Right cardiac atrium (tissue), 5 donors: ENCODE measurements at places on chromosomes 5 and 9. TPM values are rescaled to one million over a fixed set of nuclear protein-coding genes. Genes with fewer than 3 reads are reported as not detected.

Gene SLC6A3
- total RNA-seq = not detected

Gene CARTPT
- total RNA-seq = not detected

GRCh38 chr5:74251141-74252035, 389.1 kb downstream of the ENC1 start:
- peak; percentile 59 for DNase-seq

GRCh38 chr5:75364571-75365280, 27.7 kb downstream of the HMGCR start:
- DNase-seq = no peak

Gene TIMD4
- 1.1 TPM for total RNA-seq

Gene LCN1
- total RNA-seq = 4.0 TPM

Gene SLC46A2
- total RNA-seq = not detected

Gene EXOSC3
- total RNA-seq = 19.7 TPM

Gene PRRX2
- total RNA-seq = 1.8 TPM

Gene GRIN3A
- total RNA-seq = 0.31 TPM

DNA sequence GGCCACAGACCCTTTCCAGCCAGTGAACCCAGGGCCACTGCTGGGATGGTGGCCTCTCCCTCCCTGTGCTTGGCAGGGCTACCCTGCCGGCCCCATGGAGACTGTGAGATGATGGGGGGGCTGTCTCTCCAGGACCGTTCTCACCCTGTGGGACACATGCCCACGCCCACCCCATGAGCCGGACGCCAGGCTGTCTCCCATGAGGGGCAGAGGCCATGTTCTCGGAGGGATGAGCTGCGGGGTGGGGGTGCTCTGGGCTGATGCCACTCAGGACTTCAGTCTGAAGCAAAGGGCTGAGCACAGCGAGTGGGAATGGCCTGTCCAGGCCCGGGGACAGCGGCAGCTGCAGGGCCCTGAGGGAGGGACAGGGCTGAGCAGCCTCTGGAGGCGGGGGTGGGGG, 88.9 kb downstream of the KCNT1 start:
- DNase-seq = peak; percentile 5

DNA sequence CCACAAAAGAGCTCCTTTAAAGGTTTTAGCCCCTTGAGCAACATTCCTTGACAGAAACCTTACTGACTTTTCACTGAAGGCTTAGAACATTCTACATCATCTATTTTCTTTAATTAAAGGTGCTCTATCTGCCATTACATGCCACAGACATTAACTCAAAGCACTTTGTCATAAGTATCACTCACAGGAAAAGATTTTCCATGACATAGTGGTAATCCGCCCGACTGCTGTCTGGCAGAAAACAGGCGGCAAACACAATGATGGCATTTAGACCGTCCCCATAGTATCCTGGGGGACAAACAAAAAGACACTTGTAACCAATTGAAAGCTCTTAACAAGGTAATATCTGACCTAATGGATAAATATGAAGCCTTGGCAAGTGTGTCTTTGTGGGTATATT, 126.2 kb upstream of the PCA3 start:
- DNase-seq = no peak

GRCh38 chr9:115980502-115980901, 173.1 kb upstream of the PAPPA start:
- no peak for DNase-seq

Gene TMEFF1
- not detected for total RNA-seq

Gene EQTN
- not detected for total RNA-seq

Gene CFAP157
- total RNA-seq = not detected

DNA sequence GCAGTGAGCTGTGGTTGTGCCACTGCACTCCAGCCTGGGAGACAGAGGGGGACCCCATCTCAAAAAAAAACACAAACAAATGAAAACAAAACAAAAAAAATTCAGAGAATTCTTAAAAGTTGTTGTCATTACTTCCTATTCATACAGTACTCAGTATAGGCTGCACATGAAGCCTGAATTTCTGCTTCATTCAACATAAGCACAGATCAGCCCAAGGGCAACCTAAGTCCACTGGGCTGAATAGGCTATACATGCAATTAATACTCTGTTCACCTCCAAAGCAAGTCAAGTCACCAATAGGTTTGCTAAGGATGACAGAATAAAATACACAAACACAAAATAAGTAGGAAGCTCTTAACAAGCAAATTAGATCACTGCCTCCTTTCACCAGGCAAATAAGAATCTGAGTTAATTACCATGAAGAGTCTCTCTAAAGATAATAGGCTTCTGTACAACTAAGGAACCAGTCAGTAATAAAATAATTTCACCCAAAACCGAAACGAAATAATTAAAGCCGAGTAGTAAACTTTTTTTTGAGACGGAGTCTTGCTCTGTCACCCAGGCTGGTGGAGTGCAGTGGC, 18.7 kb downstream of the UBTD2 start:
- no peak for DNase-seq

Gene HACD4
- 1.7 TPM for total RNA-seq

Gene ANKRD34B
- total RNA-seq = not detected

- DNase-seq = no peak
Observed at GRCh38 chr5:154236-154635, 37.1 kb upstream of the LRRC14B start.

GRCh38 chr5:177546258-177546741, 8.1 kb downstream of the FAM193B start:
- peak; percentile 83 for DNase-seq

DNA sequence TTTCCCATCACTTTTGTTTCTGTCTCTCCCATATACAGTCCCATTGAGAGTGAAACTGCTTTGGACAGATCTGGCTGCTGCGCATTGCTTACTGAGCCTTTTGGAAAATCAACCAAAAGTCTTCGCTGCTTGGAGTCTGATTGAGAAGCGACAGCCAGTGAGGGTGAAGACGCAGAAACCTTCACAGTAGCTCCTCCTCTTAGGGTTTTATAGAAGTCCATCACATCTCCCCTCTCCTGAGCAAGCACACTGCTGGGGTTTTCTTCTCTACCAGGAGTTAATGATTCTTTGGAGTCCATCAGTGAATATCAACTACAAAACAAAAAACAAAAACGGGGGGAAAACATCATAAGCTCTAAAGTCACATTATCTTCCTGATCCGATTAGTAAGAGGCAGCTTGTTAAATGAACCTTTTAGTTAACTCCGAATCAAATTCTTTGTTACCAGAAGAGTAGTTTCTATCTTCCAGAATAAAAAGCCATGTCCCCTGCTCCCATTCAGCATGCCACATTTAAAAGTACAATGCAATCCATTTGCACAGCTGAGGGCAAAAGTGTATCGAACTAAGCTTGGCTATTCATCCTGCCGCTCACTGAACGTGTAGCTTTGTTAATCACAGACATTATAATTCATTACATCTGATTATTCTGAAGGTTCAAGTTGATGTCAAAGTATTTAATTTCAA, 2.8 kb downstream of the NR3C1 start:
- peak; percentile 44 for DNase-seq

GRCh38 chr5:16841416-16841815, 94.7 kb downstream of the MYO10 start:
- no peak for DNase-seq

GRCh38 chr9:137787786-137788505, 89.6 kb upstream of the CACNA1B start:
- no peak for DNase-seq

DNA sequence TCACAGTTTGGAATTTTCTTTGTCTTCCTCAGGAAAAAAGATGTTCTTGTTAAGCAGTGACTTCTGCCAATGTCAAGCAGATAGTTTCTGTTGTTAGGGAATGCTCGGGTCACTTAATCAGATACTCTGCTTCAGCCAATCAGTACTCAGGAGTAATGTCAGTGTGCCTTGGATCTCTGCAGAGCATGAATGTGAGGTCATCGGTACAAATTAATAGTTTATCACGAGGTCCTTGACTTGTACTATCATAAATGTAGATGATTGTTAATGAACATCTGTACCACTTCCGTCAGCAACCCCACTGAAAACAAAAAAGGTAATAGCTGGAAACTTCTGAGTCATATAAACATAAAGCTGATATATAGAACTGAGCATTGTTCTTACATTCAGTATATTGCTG, 73.6 kb downstream of the FBXL7 start:
- DNase-seq = no peak

Gene NKD2
- total RNA-seq = 3.6 TPM
